ENCODE measurements at places on chromosomes 3 and 15.

DNA sequence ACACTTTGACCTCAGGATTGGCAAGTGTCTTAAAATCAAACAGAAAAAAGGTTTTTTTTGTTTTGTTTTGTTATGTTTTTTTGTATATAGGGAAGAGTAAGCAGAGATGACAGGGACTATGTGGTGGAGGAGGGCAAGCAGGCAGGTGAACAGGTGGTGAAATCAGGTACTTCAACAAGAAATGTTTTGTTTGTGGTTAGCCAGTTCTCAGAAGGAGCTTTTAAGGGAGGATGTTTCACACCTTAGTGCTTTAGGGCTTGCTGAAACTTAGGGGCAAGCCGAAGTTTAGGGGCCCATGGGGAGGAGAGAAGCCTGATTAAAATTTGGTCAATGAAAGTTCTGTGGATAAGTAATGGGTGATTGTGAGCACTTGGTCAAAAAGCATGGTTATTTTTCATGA lies 370.7 kb upstream of the SLCO3A1 start:
- DNase-seq, result no peak

DNA sequence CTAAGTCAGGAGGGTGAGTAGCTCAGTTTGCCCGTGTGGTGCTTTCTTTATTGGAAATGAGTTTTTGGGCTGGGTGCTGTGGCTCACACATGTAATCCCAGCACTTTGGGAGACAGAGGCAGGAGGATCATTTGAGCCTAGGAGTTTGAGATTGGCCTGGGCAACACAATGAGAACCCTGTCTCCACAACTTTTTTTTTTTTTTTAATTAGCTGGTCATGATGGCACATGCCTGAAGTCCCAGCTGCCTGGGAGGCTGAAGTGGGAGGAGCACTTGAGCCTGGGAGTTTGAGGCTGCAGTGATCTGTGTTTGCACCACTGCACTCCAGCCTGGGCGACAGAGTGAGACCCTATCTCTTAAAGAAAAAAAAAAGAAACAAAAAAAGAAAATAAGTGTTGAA lies 174.9 kb downstream of the NSMCE3 start:
- no peak for DNase-seq

GRCh38 chr15:25717457-25718168 lies 145.5 kb downstream of the ATP10A start:
- no peak for DNase-seq

- no peak for DNase-seq
Measured at GRCh38 chr3:132641837-132642538, 17.6 kb downstream of the ACAD11 start.

- no peak for DNase-seq
Measured at GRCh38 chr3:39435006-39435748, 28.7 kb downstream of the RPSA start.
